ENCODE measurements at places on chromosomes 6 and 20.

- no peak for DNase-seq
Observed at GRCh38 chr20:50977066-50978021, 18.7 kb downstream of the MOCS3 start.

DNA sequence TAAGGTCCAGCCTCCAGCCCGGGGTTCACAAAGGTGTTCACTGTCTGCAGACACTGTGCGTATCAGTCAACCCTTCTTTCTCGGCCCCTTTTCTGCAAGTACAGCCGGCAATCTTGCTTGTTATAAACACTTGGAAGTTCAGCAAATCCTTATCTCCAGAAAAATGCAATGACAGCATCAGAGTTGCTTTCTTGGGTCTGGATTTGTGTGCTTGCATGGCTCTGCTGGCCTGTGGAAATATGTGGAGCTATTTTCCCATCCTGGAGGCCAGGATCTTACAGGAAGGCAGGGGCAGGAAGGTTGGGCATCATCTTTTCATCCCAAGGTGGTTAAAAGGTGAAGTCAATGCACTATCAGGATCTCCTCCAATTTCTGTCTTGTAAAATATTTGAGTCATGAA lies 100.3 kb downstream of the SMOC2 start:
- no peak for DNase-seq

GRCh38 chr6:118296129-118296901 lies 251.8 kb upstream of the PLN start:
- DNase-seq, result no peak

GRCh38 chr6:5786321-5786968 lies 220.3 kb downstream of the NRN1 start:
- DNase-seq, result no peak

GRCh38 chr20:62281161-62281933 lies 21.4 kb upstream of the ADRM1 start:
- no peak for DNase-seq

DNA sequence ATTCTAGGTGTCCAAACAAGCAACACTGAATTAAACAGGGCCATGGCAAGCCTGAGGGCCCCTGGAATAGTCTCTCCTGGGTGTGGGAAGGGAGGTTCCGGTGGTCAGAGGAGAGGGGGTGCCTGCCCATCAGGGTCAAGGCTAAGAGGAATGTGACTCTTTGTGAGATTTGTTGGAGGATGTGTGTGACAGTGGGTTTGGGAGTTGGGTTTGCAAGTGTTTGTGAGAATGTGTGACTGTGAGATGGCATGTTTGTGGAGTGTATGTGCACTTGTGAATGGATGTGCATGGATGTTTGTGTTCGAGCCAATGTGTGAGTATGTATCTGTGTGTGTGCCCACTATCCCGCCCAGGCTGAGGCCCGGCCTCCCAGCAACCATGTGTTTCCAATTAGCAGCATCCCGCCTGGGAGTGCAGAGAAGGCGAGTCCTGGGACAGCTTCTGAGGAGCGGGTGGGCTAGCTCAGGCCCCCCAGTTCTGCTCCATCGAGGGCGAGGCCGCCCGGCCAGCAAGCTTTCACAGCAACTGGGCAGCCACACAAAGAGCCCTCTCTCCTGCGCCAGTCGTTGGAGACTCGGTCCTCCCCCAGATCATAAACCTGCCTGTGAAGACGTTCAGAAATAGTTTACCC lies 12.6 kb downstream of the FOXC1 start:
- no peak for DNase-seq
